NCI-H345 (cell line): ENCODE measurements at places on chromosomes 16 and 17.

GRCh38 chr16:9481747-9482730, 390.6 kb downstream of the HAPSTR1 start:
- no peak for DNase-seq

GRCh38 chr17:57868007-57868909, 18.4 kb upstream of the MRPS23 start:
- DNase-seq = no peak

GRCh38 chr16:68236137-68236825, 354 bp upstream of the ESRP2 start:
- peak; percentile 82 for DNase-seq

- no peak for DNase-seq
Observed at GRCh38 chr17:34464812-34465211, 101.8 kb upstream of the CCL1 start.

DNA sequence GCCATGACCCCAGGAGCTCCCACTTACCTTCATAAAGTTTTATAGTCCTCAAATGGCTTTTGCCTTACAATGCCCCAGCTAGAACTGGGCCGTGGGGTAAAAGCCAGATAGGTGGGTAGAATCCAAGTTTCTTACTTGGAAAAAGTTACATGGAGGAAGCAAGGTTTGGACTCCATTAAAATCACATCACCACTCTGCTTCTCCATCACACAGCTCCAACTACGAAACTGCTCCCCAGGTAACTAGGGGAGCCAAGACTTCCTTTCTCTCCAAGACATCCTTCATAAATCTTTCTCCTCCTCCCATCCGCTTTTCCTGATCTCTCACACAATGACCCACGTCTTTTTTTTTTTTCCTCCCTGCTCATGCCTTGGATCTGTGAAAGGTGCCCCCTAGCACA, 130.8 kb upstream of the RCVRN start:
- no peak for DNase-seq

DNA sequence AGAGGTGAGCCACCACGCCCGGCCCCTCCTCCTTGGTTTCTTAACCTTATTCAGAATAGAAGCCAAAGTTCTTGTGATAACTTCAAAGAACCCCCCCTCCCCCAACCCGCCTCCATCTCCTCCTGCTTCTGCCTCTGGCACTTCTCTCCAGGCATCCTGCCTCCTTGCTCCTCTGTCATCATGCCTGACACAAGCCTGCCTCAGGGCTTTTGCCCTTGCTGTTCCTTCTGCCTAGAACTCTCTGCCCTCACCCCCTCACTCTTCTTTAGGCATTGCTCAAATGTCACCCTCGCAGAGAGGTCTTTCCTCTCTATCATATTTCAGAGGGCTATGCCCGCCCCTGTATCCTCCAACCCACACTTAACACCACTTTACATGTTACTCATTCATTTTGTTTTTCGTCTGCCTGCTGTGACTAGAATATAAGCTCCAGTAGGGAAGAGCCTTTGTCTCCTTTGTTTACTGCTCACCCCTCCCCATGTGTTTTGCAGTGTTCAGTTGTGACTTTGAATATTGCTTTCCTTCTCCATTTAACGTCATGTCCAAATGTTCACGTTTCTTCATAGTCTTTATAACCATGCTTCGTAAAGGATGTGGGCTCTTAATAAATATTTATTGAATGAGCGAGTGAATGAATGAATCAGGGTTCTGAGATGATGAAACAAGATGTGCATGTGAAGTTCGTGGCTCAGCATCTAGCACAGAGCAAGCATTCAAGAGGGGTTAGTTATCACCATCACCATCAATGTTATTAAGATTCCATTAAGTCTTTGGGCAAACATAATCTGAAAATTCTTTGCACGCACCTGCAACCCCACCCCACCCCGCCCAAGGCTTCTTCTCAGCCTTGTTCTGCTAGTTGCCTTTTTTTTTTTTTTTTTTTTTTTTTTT, 186.2 kb upstream of the WSCD1 start:
- DNase-seq = peak; percentile 32

- no peak for DNase-seq
Observed at GRCh38 chr17:58285422-58285810, 4.7 kb upstream of the MPO start.

- no peak for DNase-seq
Observed at GRCh38 chr16:4746215-4746614, 11.9 kb downstream of the DNAAF8 start.

DNA sequence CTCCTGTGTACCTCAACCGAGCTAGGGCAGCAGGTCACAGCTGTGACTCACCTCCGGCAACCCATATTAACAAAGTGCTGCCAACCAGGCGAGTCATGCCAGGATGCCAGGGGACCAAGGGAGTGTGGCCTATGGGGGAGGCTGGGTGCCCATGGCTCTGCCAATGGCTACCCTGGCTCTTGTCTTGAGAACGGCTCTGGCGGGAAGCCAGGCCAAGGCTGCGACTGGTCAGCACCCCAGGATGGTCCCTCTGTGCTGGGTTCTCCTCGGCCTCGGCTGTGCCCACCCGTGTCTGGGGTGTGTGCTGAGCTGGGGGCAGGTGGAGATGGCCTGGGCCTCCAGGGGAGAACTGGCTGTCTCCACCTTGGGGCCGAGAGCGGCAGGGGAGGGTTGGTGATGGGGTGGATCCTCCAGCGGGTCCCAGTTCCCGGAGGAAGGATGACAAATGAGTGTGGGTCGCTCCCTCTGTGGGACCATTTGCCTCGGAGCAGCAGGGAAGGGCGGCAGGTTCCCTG, 75.8 kb downstream of the MRC2 start:
- peak; percentile 46 for DNase-seq

DNA sequence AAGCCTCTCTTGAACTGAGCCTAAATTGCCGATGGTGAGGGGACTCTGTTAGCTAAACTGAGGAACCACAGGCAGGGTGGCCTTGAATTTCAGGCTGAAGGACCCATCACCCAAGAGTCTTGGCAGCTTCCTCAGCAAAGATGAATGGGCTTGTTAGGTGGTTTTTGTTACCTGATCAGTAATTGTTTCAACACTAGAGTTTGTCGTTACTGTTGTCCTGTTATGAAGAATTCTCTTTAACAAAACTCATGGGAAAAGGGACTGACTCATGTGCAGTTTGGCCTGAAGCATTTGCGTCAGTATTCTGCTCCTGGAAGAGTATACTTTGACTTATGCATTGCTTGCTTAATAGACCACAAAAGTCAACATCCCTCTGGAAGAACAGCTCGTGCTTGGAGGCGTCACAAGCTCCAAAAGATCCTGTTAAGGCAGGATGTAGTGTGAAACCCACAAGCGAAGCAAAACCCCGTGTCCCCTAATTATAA, 206.0 kb downstream of the IRX3 start:
- DNase-seq = no peak

DNA sequence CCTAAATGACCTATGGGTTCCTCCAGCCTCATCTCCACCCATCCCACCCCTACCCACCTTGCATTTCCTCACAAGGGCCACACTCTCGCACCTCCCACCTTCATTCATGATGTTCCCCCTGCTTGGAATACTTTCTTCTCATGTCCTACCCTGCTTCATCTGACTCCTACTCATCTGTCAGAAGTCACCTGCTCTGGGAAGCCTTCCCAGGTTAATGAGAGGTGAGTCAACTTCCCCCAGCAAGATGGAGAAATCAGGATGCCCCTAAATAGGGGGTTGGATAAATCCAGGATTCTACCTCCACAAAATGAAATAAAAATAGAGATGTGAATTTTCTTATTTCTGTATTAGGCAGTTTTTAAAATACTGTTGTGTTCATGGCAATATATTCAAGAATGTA, 51.0 kb upstream of the WSB1 start:
- DNase-seq = no peak

- DNase-seq = no peak
Observed at GRCh38 chr16:55478827-55479429, at the start of gene MMP2. Gene MMP2 (plus strand): TSS chr16:55479198. CDS start chr16:55479480, 282 bp downstream.

DNA sequence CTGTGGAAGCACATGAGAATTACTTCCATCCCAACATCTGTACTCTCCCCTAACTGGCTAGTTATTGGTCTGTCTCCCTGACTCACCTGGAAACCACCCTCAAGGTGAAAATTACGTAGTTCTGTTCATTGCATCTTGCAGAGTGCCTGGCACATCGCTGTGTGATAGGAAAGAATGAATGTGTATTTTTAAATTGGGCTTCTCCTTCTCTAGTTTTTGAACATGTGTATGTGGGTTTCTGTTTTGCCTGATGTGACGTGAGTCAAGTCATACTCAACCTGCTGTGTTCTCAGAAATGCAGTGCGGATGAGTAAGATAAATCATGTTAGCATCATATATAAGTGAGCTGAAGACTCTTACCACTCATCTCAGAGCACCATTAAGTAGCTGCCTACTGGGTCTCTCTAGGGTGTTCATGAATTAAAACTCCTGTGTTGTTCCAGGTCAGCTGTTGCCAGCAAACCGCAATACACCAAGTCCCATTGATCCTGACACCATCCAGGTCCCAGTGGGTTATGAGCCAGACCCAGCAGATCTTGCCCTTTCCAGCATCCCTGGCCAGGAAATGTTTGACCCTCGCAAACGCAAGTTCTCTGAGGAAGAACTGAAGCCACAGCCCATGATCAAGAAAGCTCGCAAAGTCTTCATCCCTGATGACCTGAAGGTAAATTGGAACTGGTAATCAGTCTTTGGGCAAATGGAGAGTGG, 50.2 kb downstream of the HLF start:
- no peak for DNase-seq

DNA sequence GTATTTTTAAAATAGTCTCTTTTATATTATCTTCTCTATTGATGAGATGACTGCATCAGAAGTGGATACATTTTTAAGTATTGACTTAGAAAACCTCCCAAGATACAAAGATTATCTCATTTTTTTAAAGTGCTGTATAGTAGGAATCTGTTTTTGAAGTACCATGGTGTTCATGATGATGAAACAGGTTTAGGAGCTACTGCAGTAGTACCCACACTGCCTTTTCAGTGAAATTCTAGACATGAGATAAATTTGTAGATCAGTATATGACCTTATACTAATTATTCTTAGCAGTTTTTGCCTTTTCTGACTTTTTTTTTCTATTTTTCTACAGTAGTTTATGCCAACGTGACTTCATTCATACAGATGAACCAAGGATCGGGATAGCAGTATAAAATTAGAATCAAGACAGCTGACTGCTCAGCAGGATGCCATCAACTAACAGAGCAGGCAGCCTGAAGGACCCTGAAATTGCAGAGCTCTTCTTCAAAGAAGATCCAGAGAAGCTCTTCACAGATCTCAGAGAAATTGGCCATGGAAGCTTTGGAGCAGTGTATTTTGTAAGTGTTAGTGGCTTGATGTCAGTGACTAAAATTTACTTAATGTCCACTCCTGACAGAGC, 61.1 kb downstream of the TAOK1 start:
- DNase-seq = no peak

DNA sequence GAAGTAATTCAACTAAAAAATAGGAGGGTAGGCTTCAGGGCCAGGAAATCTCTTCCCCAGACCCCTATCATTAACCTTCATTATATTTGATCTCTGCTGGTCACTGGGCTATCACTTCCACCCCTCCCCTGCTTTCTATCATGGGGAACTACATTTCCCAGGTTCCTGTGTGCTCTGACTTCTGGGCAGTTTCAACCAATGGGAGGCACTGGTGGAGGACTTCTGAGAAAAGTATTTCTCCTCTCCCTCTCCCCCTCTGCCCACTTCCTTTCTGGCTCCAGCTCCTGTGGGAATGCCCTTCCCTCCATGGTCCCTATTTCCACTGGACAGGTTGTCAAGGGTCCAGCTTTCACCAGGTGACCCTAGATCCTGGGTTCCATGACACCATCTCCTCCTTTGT, 364.4 kb downstream of the C16orf95 start:
- DNase-seq = no peak

DNA sequence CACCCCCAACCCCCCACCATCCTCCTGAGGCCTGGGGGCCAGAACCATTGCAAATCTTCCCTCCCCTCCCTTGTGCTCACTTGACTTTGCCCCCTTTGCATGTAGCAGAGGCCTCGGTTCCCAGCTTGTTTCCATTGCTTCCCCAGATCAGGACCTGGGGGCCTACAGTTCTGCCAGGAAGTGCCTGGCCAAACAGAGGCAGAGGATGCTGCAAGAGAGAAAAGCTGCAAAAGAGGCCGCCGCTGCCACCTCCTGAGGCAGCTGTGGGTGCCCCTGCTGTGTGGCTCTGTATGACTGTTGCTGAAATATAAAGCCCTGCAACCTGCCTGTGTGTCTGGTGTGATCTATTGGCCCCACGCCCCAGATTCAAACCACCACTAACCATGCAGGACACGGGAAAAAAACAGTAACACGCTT, 2.3 kb downstream of the NDUFB10 start:
- DNase-seq = no peak

- no peak for DNase-seq
Observed at GRCh38 chr16:88789594-88789993, 4.6 kb upstream of the PIEZO1 start.

- DNase-seq = no peak
Observed at GRCh38 chr16:84223456-84223855, 16.4 kb downstream of the KCNG4 start.

- no peak for DNase-seq
Observed at GRCh38 chr17:78591263-78591671, 14.1 kb upstream of the DNAH17 start.

GRCh38 chr17:62164747-62165722, 100.0 kb upstream of the MED13 start:
- no peak for DNase-seq

DNA sequence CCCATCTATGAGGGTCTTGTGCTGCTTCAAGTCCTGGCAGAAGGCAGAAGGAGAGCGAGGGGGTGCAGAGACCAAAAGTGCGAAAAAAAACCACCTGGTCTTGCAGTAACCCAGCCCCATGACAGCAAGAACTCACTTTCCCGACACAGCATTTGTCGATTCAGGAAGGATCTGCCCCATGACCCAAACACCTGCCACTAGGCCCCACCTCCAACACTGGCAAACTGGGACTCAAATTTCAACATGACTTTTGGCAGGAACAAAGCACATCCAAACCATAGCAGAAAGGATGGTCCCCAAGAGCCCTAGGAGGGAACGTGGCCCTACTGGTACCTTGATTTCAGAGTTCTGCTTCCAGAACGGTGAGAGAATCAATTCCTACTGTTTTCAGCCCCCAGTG, 34.7 kb upstream of the KLHDC4 start:
- DNase-seq = peak; percentile 17

DNA sequence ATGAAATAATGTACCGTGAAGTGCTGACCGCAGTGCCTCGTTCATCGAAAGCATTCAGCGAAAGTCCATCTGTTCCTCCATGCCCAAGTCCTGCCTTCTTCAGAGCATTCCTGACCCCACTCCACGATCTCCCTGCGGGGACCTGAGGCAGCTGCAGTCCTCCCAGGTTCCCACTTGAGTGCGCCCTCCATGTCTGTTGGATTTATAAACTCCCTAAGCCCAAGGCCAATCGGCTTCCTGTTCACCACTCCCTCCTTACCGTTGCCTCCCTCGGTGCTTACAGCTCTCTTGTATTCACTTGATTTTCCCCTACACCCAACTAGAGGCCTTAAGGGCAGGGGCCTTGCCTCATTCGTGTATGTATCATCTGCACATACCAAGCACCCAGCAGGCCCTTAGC, 2.8 kb downstream of the RAD51D start:
- no peak for DNase-seq

- no peak for DNase-seq
Observed at GRCh38 chr17:64500862-64501765, 4.3 kb upstream of the POLG2 start.

GRCh38 chr16:75097941-75098901, 18.4 kb downstream of the LDHD start:
- no peak for DNase-seq

- DNase-seq = no peak
Observed at GRCh38 chr17:18281788-18282187, 21.3 kb downstream of the MIEF2 start.

GRCh38 chr16:9817586-9817985, 364.6 kb downstream of the GRIN2A start:
- DNase-seq = no peak
